ENCODE measurements at places on chromosomes 6 and 20.

DNA sequence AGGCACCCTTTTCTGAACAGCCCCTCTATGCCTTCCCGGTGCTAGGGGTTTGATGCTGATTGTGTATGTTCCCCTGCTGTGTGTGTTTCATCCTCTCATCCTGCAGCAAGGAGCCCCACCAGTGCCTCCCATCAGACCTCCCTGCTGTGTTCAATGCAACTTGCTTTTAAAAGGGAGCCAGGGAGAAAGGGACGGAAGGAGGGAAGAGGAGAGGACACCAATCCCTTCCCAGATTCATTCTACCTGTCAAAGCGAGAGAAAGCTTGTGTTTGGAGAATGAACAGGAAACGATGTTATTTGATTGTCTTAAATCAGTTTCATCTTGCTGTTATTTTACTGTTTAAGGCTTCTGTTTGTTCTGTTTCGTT is 259.2 kb downstream of the ADGB start:
- no peak for DNase-seq

DNA sequence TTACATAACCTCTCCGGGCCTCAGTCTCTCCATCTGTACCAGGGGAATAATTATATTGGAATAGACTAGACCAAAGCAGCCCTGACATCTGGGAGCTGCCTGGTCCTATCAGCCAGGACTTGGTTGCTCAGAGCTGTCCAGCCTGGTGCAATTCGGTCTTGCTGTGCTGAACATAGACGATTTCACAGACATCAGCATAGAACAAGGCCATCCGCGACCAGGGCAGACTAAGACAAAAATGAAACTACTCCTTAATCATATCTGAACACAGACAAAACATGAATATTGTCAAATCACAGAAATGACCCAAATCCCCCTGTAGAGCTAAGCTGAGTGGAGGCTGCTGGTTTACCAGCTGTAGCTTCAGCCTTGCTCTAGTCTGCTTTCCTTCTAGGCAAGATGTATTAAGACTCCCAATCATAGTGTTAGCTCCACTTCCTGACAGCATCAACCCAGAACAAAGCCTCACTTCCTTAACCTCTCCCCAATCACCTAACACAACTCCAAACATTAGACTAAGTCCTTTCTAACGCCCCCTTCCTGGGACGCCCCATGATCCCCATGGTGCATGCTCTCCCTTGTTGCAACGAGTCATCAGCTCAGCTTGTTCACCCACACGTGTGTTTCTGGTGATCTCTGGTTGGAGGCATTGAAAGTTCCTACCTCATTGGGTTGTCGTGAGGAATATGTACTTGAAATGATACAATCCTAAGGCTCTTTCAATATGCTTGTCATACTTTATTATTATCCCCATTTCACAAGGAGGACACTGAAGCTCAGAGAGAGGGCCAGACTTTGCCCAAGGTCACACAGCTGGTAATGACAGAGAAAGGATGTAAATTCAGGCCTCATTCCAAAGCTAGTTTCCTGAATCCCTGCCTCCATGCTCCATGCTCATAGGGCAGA is 3.5 kb upstream of the MAPK13 start:
- DNase-seq, result no peak

- DNase-seq, result no peak
Measured at GRCh38 chr6:47164877-47165276, 122.7 kb upstream of the ADGRF1 start.

- no peak for DNase-seq
Measured at GRCh38 chr20:6838181-6838826, 70.8 kb downstream of the BMP2 start.

- no peak for DNase-seq
Measured at GRCh38 chr6:154159126-154159525, 120.1 kb downstream of the OPRM1 start.

DNA sequence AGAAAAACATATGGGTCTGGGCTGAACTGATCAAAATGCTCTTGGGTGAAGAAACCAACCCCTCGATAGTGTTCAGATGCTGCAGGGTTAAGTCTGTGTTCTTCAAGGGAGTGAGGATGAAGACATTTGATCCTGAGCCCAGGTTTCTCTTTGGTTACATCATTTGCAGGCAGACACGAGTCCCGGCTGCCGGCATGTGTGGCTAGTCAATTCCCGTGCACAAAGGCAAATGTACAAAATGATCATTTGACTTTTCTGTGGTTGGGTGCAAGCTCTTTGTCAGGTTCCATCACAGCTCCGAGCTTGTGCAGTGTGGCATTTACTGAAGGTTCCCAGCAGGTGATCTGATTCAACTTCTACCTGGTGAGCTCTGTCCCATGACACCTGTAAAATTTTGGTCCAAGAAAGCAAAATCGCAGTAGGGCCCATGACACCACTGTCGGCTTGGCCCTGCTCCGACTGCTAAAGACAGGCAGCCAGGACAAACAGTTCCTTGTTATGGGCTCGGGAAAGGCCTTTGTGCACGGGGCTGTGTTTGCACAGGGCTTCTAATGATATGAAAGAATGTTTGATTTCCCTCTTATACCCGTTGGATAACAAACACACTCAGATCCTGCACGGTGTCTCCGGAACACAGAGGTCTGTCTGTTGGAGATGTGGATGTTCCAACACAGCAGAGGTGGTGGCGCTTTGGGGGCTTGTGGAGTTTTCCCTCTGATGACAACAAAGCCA is 46.9 kb downstream of the GJA10 start:
- no peak for DNase-seq

All from small intestine (tissue), 16 donors.